Activated CD4-positive, alpha-beta T cell treated with anti-CD3 and anti-CD28 coated beads, Interleukin-10, Interleukin-2, amounts not matched to agents 100 ng/mL and 50 ng/mL, durations not matched to agents 16 hours and 8 hours (primary cell): ENCODE measurements at places on chromosomes 5 and 9.

DNA sequence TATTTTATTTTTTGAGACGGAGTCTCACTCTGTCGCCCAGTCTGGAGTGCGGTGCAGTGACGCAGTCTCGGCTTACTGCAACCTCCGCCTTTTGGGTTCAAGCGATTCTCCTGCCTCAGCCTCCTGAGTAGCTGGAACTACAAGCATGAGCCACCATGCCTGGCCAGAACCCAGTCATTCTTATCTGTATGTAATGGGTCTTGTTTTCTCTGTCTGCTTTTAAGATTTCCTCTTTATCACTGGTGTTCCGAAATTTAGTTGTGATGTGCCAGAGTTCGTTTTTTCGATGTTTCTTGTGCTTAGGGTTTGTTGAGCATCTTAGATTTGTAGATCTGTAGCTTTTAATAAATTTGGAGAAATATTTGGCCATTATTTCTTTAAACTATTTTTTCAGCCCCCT is 19.2 kb downstream of the SLC25A25 start:
- DNase-seq: no peak

DNA sequence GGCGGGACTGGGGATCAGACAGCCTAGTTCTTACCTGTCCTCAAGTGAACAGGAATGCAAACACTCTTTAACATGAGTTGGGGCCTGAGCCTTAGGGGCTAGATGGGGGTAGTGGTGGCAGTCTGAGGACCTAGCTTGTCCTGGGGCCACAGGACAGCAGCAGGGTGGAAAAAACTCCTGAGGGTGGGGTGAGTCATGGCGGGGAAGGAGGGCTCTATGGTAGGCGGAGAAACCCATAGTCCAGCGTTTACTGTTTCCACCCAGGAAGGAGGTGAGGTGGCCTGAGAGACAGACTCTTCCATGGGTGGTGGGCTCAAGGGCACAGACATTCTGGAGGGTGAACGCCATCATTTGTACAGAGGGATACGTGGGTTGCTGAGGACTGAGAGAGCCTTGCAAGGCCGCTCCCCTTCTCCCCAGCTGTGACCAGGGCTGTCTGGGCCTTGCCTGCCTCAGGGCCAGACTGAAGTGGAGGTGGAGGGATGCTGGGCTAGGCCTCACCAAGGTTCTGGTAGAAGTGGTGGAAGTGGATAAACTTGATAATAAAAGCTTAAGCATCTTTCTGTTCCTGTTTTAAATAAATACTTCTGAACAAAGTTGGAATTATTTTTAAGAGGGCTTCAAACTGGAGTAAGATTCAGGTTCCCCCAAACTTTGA is 1.1 kb upstream of the TSPAN17 start:
- no peak for DNase-seq

DNA sequence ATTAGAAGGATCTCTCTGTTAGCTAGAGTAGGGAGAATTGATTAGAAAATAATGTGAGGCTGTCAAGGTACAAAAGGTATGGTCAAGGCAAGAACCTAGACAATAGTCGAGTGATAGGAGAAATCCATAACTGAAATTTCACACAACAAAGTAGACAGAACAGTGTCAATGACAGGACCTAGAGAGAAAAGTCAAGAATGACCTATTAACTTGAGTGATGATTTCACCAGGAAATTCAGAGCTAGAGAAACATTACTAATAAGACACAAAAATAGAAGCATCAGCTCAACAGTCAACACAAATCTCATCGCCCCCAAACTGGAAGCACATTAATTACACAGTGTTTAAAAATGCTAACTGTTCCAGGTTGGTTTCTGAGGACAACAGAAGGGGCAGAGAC is 532.4 kb downstream of the CDH10 start:
- no peak for DNase-seq

GRCh38 chr9:86868616-86869015 is 78.7 kb downstream of the GAS1 start:
- DNase-seq: no peak

DNA sequence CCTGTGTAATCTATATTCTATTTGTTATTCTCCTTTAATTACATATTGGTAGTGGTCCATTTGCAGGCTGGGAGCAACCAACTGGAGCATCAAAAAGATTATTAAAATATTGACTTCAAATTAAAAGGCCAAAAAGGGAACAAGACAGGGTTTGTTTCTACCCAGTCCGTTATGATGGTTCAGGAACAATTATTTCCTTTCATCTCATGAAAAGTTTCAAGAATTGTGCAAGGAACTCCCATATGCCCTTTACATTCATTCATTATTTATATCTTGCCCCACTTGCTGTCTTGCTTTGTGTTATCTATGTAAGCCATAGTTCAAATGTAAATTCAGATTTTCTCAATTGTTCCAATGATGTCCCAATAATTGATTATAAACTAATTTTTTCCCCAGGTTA is 58.7 kb upstream of the TLE1 start:
- no peak for DNase-seq

DNA sequence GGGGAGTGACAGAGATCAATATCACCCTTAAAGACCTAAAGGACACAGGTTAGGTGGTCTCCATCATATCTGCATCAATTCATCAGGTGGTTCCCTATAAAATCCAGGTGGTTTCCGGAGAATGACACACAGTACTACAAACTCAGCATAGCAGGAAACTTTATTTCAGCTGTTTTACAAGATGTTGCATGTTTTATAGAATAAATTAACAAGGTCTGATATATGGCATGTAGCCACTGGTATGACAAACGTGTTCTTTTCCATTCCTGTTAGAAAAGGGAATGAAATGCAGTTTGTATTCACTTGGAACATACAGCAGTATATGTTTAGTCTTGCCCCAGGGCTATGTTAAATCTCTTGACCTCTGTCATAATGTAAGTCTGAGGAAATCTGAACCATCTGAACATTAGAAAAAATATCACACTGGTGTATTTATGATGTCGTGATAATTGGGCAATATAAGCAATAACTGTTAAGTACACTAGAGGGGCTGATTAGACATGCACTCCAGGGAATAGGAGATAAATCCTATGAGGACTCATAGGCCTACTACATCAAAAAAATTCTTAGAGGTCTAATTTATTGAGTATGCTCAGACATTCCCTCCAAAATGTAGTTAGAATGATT is 42.2 kb upstream of the TNFSF8 start:
- no peak for DNase-seq
